ENCODE measurements at places on chromosomes 5 and 9.

DNA sequence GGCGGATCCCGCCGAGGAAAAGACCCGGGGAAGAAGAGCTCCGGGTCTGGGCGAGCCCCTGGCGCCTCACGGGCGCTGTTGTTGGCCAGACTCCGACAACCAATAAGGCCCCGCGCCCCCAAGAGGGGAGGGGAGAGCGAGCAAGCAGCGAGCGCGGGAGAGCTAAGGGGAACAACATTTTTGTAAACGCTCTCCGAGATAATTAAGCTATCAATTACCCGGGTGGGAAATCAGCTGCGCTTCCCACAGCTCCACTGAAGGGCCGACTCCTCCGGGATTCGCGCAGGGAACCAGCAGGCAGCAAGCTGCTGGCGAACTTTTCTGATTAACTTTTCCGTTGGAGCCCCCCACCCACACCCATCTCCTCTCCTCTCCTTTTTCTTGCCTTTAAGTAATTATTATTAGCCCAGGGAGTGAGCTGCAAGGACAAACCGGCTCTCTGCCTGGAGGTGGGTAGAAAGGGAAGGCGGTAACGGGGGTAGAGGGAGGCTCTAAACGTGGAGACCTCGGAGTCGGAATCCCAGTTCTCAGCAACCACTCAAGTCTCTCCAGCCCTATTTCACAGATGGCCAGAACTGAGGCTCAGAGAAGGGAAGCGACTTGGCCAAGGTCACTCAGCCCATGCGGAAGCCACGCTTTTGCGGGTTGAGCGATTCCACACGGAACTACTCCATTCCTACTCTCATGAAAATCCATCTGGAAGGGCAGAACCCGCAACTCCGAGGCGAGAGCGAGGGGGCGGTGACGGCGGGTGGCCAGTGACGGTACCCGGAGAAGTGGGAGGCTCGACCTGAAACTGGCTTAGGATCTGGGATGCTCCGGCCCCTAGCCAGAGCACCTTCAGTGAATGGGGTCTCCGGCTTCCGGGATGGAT lies 1.3 kb downstream of the ASTN2 start:
- DNase-seq = peak; percentile 74

GRCh38 chr5:135641734-135642487 lies 63.1 kb upstream of the CXCL14 start:
- DNase-seq = no peak

DNA sequence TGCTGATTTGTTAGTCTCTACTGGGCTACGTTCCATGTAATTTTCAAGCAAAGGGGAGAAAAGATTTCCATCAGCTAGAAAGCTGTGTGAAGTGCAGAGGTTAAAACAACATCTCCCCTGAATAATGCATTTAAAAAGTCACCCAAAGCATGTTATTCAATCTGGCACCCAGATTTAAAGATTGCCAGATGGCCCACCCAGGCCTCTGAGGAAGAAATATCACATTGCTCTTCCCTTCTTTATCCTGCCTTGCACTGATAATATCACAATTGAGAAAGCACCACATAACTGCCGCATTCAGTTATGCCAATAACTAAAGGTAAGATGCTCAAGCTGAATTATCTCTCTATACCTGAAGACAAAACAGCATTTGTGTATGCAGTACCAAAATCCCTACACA lies 119.4 kb upstream of the PUM3 start:
- no peak for DNase-seq

DNA sequence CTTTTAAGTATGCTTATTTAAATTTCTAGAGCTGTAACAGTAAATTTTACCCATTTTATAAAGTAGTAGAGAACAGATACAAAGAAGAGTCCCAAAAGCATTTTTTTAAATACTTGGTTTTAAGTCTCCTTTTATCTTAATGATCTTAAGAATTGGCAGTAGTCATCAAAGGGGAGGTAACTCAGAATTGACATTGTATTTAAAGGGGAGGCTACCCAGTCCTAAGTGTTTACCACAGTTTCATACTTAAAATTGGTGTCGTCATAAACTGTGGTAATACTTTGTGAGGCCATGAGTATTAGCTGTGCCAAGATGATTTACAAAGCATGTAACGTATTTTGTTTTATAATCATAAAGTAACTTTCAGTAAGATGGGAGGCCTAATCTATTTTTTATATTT lies 14.8 kb downstream of the SLC25A46 start:
- no peak for DNase-seq

GRCh38 chr9:546797-547223 lies 294.7 kb upstream of the DMRT1 start:
- peak; percentile 86 for DNase-seq
